GM23338 (cell line): ENCODE measurements at places on chromosomes 3 and 15. TPM values are rescaled to one million over a fixed set of nuclear protein-coding genes. Genes with fewer than 3 reads are reported as not detected.

GRCh38 chr15:83283813-83284558 is 478 bp downstream of the BNC1 start:
- DNase-seq: peak; percentile 42

- DNase-seq: no peak
These were observed 44.2 kb upstream of the IGDCC4 start for GRCh38 chr15:65466901-65467300.

The NECTIN3 gene
- total RNA-seq: 48.2 TPM in 2 replicates

- no peak for DNase-seq
These were observed 3.3 kb downstream of the COPG1 start for GRCh38 chr3:129252748-129253147.

The ZNF445 gene
- 16.5 and 16.6 TPM in 2 replicates for total RNA-seq

The GOLGA8T gene
- 0.42 and 0.54 TPM in 2 replicates for total RNA-seq

DNA sequence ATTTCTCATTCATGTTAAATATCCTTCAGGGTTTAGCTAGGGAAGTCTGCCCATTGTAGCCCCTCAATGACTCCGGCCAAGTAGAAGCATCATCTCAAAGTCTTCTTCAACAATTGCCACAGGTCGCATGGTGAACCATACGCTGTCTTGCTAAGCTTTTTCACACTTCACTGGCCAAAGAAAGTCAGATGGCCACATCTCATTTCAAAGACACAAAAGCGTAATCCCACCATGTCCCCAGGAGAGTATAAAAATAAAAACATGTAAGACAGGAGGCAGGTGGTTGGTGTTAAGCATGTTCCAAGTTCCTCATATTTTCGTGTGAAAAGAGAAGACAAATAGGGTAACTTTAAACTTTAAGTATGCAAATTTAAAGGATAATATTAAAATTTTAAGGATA is 147.4 kb downstream of the ERC2 start:
- DNase-seq: no peak

The TRIM42 gene
- total RNA-seq: not detected in 2 replicates

The DYNLT2B gene
- total RNA-seq: 7.7 and 11.3 TPM in 2 replicates

The CTXN2 gene
- not detected in 2 replicates for total RNA-seq

DNA sequence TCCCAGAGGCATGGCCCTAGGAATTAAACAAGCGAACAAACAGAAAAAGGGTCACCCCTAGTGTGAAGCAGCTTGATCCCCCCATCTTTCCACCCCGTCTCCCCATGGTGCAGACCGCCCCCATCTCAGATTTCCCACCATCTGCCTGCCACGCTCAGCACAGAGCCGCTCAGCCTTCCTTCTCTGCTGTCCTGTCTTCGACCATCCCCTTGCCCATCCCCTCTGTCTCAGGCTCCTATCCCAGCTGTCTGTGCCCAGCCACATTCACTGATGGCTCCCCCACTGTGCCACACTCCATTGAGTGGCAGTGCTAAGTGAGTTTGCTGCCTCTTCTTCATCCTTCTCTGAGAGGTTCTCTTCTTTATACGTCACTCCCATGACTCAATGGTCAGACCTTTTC is 11.7 kb upstream of the BTBD1 start:
- no peak for DNase-seq

DNA sequence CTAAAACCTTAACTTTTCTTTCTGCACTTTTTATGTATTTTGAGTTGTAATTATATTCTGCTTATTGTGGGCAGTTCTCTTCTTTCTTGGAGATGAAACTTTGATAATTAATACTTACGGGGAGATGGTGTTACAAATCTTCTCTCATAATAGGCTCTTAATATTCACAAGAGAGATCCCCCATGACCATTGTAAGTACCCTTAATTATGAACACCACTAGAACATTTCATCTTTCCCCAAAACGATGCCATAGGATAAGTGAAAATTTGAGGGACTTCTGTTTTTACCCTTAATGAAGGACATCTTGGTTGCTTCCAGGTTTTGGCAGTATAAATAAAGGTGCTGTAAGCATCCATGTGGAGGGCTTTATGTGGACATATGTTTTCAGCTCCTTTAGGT is 60.7 kb downstream of the PIAS1 start:
- DNase-seq: no peak

- no peak for DNase-seq
These were observed 28.4 kb upstream of the LIMD1 start for GRCh38 chr3:45566196-45566595.

- DNase-seq: no peak
These were observed 49.1 kb upstream of the DGKG start for GRCh38 chr3:186411089-186411488.

DNA sequence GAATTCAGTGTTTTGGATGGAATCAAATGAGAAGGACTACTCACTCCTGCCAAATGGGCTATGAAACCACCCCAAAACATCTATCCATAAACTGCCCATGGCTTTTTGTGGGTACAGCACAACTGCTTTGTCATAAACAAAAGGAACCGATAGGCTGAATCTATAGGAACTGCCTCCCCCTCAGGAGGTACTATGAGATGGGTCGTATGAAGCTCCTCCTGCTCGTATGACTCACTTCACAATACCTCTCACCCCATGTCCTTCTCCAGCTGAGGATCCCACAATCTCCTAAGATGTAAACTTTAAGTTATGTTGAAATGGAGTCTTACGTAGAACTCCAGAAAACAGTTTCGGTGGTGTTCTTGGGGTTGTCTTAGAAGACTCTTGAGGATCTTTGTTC is 129.9 kb upstream of the SAMMSON start:
- DNase-seq: no peak

The COLQ gene
- 0.66 and 2.0 TPM in 2 replicates for total RNA-seq

- peak; percentile 87 for DNase-seq
These were observed 20.4 kb downstream of the FAH start for GRCh38 chr15:80173022-80173759.

The SLC12A8 gene
- 10.1 and 15.9 TPM in 2 replicates for total RNA-seq

GRCh38 chr3:157531301-157531660 is 28.1 kb upstream of the VEPH1 start:
- no peak for DNase-seq

The ECT2 gene
- total RNA-seq: 96.9 and 102 TPM in 2 replicates

GRCh38 chr3:159913712-159914414 is 74.8 kb upstream of the IL12A start:
- DNase-seq: no peak

DNA sequence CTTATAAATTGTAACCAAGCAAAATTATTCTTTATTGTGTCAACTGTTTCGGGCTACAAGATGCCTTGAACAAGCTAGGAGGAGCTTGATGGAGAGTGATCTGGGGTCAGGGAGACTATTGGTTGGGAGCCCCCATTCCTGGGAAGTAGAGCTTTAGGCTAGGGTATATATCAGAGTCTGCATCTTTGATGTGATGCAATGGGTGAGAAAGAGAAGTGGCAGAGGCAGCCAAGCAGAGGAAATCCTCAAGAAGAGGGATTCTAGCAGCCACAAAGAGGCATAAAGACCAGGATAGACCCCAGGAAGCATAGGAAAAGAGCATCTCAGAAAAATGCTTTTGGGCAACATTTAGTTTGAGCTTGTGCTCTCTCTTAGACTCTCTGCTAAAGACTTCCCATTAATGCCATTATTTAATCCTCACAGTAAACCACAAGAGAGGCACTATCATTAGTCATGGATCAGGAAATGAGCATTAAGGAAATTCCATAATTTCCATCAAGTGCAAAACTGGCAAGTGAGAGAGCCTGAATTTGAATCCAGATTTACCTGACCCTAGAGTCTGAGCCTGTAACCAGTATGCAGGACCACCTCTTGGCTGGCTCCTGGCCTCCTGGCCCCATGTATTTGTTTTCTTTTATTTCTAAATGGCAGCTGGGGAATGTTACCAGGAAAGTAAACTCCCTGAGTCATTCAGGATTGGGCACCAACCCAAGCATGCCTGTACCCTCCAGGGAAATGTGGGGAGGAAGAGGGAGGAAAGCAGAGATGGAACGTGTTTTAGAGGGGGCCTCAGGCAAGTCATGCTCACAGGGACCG is 118.7 kb downstream of the RPL22L1 start:
- DNase-seq: no peak

The OXSR1 gene
- total RNA-seq: 39.3 and 41.1 TPM in 2 replicates

GRCh38 chr3:124514683-124515082 is 215.6 kb upstream of the UMPS start:
- no peak for DNase-seq

The SPTBN5 gene
- 1.0 and 1.1 TPM in 2 replicates for total RNA-seq

The COL6A6 gene
- 0.04 and 0.07 TPM in 2 replicates for total RNA-seq

- DNase-seq: no peak
These were observed 910.7 kb downstream of the TBL1XR1 start for GRCh38 chr3:176286476-176287085.

The GRIP2 gene
- 4.5 and 5.8 TPM in 2 replicates for total RNA-seq

- peak; percentile 37 for DNase-seq
These were observed 79.3 kb downstream of the SLC7A14 start for GRCh38 chr3:170506556-170506955.

The MGLL gene
- 0.62 and 0.83 TPM in 2 replicates for total RNA-seq

DNA sequence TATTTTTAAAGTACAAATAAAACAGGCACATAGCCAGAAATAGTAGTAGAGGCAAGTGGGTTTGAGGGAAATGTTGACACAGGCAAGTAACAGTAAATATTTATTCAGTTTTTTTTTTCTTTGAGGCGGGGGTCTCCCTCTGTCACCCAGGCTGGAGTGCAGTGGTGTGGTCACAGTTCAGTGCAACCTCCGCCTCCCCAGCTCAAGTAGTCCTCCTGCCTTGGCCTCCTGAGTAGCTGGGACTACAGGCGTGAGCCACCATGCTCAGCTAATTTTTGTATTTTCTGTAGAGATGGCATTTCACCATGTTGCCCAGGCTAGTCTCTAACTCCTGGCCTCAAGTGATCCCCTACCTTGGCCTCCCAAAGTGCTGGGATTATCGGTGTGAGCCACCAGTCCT is 43.5 kb downstream of the PHLDB2 start:
- no peak for DNase-seq

DNA sequence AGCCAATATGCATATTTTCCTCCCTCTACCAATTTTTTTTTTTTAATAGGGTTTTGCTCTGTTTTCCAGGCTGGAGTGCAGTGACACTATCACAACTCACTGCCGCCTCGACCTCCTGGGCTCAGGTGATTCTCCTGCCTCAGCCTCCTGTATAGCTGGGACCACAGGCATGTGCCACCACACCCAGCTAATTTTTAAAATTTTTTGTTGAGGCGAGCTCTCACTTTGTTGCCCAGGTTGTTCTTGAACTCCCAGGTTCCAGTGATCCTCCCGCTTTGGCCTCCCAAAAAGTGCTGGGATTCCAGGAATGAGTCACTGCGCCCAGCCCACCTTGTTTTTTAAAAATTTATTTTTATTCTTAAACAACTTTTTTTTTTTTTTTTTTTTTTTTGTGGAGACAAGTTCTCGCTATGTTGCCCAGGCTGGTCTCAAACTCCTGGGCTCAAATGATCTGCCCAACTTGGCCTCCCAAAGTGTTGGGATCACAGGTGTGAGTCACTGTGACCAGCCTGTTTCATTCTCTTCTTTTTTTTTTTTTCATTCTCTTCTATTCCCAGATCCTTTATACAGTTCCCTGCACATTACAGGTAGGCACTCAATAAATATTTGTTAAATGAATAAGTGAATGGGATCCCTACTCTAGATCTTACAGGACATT is 40.5 kb upstream of the PIK3CB start:
- DNase-seq: no peak

- no peak for DNase-seq
These were observed 55.0 kb upstream of the DCP1A start for GRCh38 chr3:53402326-53402725.

DNA sequence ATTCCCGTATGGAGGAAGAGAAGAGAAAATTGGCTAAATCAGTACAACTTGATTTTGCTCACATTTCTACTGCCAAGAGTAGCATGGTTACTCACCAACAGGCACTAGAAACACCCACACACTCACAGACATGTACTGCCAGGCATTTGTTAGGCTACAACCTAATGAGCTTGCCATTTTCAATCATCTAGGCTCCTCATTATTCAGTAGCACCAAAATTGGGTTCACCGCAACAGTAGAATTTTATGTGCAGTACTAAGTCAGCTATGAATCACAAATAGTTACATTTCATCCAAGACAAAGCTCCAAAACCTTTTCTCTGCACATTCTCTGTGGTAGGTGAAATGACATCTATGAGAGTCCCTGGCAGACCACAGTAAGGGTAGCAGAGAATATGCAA is 15.0 kb upstream of the THUMPD3 start:
- DNase-seq: no peak

DNA sequence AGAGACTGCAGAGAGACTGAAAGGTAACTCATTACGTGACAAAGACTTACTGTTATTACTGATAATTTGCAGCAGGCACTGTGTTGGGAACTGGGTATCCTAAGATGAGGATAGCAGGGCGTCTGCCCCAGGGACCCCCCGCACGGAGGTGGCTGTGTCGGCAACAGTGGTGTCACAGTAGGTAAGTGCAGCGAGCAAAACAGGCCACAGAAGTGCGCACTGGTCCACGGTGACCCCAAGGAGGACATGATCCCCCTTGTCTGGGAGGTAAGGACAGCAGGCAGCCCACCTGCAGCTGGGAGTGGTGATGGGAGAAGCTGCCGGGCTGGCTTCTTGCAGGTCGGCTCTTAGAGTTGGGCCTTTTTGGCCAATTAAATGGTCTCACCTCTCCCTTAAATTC is 82.9 kb downstream of the FAM43A start:
- DNase-seq: no peak

GRCh38 chr15:29196290-29196689 is 73.3 kb downstream of the NSMCE3 start:
- peak; percentile 69 for DNase-seq

DNA sequence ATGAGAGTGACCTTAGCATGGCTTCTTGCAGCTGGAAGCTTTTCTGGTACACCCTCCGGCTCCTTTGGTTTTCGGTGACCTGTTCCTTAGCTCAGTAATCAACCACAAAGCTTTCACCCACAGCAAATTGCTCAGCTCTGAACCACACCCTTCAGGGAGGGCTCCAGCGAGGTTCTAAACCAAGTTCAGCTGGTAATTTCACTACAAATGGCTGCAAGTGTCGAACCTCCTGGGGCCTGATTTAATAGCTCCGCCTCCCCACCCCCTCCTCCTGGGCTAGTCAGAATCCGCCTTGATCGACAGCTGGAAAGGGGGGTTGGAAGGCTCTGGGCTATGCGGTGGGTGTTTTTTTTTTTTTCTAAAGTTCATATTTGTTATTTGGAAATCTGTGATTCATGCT is 150.9 kb upstream of the MCTP2 start:
- DNase-seq: peak; percentile 59

GRCh38 chr15:60713119-60714084 is 234.5 kb upstream of the ICE2 start:
- no peak for DNase-seq

- no peak for DNase-seq
These were observed 750.0 kb downstream of the ZPLD1 start for GRCh38 chr3:103184772-103185171.
